ENCODE measurements at places on chromosomes 7 and 10.
A peak's percentile ranks its signal among the peaks of the same experiment; 100 is the strongest.

GRCh38 chr7:37714606-37715005, 31.0 kb downstream of the GPR141 start:
- peak; percentile 20 for DNase-seq

DNA sequence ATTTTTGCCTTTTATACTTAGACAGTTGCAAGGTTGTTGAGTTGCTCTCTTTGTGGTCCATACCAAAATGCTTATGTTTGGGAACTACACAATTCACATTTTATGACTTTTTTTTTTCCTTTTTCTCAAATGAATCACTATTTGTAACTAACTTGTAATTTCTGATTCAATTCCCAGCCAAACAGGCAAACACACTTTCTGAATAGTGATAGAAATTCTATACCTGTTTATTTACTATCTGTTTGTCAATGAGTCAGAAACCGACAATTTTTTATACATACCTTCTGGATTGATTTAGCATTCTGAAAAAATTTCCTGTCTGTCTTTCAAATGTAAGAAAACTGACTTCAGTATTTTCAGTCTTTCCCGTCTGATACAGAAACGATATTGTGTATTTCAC, 69.1 kb downstream of the MBL2 start:
- no peak for DNase-seq

DNA sequence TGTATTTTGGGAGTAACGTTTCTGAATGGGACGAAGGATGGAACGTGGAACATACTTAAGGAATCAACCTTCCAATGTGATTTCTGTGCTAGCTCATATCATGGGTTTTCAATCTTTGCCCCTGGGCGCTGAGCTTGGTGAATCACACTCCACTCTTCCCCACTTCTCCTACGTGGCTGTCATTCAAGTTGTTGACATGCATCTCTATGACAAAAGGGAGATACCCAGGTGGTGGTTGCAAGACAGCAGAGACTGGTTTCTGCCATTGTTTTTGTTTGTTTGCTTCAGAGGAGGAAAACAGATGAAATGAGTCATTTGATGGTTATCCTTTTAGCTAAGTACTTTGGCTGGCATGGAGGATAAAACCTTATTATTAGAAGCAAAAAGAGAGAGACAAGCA, 573.9 kb downstream of the GATA3 start:
- no peak for DNase-seq

DNA sequence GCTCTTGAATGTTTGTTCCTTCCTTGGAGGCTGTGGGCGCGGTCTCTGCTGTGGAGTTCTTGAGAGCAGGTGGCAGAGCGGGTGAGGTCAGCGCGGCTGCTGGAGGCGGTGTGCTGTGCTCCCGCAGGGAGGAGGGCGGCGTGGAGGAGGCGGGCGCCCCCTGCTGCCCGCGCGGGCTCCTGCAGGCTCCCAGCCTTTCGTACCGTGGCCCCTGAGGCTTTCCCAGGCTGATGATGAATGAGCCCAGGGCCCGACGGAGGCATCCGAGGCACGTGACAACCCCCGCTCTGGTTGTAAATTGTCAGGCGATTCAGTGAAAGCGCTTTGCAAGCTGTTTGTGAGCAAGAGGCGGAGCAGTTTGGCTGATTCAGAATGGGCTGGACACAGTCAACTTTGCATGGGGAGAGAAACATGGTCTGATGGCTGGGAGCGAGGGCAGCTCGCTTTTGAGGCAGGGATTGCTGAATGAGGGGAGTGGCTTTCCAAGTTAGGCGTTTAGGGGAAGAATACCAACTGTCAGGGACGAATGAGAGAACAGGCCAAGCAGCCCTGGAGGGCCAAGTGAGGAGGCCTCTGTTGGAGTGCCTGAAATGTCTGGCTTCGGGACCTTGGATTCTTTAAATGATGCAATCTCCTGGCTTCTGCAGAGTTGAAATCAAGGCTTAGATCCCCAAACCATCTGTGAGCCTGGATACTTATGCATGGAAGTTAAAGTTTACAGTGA, 46.6 kb downstream of the CDHR3 start:
- peak; percentile 60 for DNase-seq

DNA sequence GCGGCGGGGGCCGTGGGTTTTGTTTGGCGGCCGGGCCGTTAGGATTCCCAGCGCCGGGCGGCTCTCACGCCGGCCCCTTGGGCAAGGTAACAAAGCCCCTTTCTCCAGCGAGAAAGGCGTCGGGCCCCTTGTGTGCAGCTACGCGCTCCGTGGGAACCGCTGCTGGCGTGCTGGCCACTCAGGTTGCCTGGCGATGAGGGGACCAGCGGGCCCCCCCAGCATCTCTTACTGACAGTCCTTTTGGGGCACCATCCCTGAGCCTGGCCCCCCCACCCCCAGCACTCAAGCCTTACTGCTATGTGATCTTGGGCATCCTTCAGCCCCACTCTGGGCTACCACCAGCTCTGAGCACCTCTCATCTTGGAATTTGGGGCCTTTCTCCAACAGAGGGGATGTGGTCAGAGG, 1.8 kb downstream of the LFNG start:
- no peak for DNase-seq

DNA sequence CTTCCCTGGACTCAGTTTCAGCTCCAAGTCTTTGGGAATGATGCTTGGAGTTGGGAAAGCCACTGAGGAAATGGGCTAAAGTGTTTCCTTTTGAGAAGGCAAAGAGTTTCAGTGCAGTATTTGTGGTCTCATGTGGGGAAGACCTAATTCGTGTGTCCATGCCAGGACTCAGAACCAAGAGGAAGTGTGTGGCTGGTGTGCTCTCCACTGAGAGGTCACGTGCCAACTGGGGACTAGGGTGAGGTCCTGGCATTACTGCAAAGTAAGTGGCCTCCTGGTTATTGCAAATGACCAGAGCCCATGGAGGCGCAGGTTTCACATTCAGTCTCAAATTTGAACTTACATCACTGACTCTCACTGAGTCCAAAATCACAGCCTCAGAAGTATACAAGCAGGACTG, 48.6 kb upstream of the ITPRID1 start:
- no peak for DNase-seq

GRCh38 chr10:5895365-5895764, 5.3 kb downstream of the FBH1 start:
- DNase-seq: no peak

GRCh38 chr10:55351431-55351830, 550.4 kb upstream of the PCDH15 start:
- DNase-seq: no peak

DNA sequence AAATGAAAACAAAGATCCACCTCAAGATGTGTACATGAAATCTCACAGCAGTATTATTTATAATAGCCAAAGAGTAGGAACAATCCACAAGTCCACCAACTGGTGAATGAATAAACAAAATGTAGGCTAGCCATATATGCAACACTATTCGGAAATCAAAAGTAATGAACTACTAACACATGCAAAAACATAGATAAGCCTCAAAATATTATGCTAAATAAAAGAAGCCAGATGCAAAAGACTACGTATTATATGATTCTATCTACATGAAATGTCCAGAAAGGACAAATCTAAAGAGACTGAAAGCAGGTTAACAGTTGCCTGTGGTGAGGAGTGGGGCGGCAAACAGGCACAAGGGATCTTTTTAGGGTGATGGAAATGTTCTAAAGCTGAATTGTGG, 48.7 kb upstream of the ANAPC16 start:
- DNase-seq: no peak

DNA sequence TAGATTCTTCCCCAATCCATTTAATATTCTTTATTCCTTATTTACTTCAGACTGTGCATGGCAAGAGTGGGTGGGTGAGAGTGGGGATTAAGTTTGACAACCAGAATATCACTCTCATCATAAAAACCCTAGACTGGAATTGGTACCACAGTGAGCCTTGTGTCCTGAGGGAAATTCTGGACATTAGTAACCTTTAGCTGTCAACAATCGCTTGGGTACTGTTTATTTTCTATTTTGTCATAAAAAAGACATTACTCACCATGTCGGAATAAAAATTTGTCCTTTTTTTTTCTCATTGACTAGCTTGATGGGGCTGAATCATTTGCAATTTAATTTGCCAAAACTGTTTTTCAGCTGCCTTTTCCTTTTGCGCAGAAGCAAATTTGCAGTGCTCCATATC, 176.1 kb upstream of the SEMA3C start:
- no peak for DNase-seq

GRCh38 chr7:39623732-39624441, 515 bp downstream of the RALA start:
- no peak for DNase-seq

DNA sequence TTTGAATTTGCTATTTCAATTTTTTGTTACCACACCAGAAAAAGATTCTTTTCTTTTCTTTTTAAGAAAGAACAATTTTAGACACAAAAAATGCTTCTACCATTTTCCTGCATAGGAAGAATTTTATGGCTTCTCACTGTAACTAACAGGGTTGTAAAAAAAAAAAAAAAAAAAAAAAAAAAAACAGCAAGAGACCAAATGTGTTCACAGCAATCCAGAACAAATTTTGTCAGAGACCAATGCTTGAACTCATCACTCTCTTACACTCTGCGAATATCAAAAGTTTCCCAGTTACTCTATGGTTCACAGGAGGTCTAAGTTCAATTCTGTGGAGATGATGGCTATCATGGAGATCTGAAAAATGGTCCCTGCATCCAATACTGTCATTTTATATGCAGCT, 84.4 kb downstream of the CHCHD3 start:
- DNase-seq: no peak

GRCh38 chr7:158075633-158076001, 512.0 kb downstream of the PTPRN2 start:
- no peak for DNase-seq

DNA sequence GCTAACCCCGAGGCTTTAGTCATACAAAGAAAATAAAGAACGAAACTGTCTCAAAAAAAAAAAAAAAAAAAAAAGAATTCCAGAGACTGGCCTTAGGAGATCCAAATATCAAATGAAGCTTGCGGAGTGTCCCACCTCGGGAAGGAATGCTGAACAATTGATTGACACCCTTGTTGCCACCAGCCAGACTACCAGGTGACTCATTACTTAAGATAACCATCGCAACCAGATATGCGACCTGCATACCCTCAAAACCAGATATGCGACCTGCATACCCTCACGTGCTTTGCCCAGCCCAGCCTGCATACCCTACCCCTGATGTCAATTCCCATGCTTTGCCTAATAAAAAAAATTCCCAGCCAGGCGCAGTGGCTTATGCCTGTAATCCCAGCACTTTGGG, 2.7 kb upstream of the PRKRIP1 start:
- DNase-seq: no peak

DNA sequence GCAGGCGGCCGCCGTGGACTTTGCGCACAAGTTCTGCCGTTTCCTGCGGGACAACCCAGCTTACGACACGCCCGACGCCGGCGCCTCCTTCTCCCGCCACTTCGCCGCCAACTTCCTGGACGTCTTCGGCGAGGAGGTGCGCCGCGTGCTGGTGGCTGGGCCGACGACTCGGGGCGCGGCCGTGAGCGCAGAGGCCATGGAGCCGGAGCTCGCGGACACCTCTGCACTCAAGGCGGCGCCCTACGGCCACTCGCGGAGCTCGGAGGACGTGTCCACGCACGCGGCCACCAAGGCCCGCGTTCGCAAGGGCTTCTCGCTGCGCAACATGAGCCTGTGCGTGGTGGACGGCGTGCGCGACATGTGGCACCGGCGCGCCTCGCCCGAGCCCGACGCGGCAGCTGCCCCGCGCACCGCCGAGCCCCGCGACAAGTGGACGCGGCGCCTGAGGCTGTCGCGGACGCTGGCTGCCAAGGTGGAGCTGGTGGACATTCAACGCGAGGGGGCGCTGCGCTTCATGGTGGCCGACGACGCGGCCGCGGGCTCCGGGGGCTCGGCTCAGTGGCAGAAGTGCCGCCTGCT, 14.1 kb downstream of the SH2B2 start:
- DNase-seq: no peak

DNA sequence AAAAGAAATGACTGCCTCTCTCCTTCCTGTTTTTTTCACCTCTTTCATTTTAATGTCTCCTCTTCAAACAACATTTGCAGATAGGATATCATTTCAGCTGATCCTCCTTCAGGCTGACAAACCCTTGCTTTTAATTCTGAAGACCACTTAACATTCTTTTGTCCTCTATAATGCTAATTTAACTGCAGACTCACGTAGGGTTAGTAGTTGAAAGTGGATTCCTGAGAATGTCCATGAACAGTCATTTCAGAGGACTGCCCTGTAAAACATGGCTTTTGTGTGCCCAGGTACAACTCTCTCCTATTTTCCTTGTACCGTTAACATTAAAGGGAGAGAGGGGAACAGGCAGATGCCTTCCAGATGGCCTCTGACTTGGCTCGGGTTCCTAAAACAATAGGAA, 524.4 kb downstream of the SDK1 start:
- DNase-seq: no peak

- no peak for DNase-seq
Observed at GRCh38 chr10:48406204-48406603, 99.7 kb downstream of the MAPK8 start.

- peak; percentile 7 for DNase-seq
Observed at GRCh38 chr7:75915416-75916156, 631 bp downstream of the POR start.

GRCh38 chr7:1912593-1913465, 242.8 kb downstream of the ELFN1 start:
- DNase-seq: no peak

All from NCI-H510A treated with DMSO at 0.1 percent for 48 hours (cell line).